ENCODE measurements at places on chromosomes 1 and 21.

GRCh38 chr1:153951801-153952200 is 5.3 kb upstream of the DENND4B start:
- DNase-seq: no peak

- DNase-seq: no peak
Measured at GRCh38 chr1:51986718-51987117, 3.8 kb downstream of the RAB3B start.

DNA sequence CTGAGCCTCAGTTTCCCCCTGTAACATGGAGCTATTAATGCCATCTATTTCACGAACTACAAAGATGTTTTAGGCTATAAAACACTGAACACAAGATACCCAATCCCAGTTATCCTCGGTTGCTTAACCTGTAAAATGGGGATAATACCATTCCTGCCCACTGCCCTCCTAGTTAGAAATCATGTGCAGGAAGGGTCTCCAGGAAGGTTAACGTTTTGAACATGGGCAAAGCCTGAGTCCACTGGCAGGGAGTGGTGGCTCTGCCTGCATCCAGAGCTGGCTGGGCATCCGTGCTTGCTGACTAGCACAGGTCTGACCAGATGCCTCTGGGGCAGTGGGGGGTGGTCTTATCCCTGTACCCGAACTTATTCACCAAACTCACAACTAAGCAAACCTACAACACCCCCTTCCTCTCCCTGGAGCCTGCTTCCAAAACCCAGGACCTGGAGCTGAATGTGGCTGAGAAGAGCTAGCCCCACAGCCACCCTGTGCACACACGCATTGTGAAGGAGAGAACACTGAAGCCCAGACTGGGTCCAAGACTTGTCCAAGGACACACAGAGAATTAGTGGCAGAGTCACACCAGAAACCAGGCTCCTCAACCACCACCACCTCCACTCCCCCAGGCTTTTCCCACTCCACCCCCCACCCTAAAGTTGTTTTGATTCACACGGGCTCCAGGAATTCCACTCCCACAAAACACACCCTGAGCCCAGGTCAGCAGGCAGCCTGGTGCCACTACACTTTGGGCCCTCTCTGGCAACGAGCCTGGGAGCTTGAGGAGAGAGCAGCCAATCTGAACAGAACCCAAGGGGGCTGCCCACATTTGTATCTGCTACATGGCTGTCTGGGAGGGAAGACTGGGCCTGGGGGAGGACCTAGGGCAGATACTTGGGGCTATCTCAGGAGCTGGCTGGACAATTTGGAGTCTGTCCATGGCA is 1.6 kb downstream of the E2F2 start:
- no peak for DNase-seq

GRCh38 chr21:17003258-17003615 is 509.6 kb upstream of the CXADR start:
- DNase-seq: no peak

DNA sequence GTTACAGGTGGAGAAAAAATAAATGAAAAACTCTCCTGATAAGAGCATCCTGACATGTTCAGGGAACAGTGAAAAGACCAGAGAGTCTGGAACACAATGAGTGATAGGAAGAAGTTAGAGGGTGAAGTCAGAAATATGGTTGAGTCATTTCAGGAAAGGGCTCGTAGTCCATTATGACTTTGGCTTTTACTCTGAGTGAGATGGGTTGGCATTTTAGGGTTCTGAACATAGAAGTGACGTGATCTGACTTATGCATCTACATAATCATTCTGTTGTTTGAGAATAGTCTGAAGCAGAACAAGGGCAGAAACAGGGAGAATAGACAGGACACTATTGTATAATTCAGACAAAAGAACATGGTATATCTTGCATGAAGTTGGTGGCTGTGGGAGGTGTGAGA is 5.8 kb downstream of the HMCN1 start:
- no peak for DNase-seq

- no peak for DNase-seq
Measured at GRCh38 chr21:15671188-15671587, 58.6 kb upstream of the USP25 start.

DNA sequence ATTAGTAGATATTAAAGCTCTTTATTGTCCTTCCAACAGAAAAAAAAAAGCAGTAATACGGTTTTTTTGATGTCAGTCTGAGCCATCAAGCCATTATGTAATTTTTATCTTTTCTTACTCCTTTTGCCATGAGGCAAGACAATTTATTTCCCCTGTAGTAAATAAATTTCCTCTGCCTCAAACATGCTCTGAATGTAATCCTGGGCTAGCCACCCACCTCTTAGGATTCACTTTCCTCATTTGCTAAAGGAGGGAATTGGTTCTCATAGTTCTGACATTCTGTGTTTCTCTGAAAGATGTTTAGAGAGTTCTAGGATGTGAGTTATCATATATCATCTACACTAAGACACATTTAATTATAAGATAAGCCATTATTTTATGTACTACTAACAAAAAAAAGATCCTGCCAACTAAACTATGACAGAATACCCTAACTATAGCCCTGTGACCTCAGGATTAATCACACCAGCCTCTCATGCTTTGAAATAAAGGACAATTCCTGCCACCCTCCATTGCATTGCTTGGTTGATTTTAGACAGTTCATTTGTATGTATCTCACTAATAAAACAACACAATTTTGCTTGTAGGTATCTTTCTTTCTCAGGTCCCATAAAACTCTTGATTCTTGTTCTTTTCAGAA is 34.0 kb upstream of the RAP1A start:
- no peak for DNase-seq

GRCh38 chr21:46441961-46442498 is 16.7 kb upstream of the DIP2A start:
- DNase-seq: no peak

GRCh38 chr1:244628789-244629188 is 24.1 kb upstream of the DESI2 start:
- no peak for DNase-seq

DNA sequence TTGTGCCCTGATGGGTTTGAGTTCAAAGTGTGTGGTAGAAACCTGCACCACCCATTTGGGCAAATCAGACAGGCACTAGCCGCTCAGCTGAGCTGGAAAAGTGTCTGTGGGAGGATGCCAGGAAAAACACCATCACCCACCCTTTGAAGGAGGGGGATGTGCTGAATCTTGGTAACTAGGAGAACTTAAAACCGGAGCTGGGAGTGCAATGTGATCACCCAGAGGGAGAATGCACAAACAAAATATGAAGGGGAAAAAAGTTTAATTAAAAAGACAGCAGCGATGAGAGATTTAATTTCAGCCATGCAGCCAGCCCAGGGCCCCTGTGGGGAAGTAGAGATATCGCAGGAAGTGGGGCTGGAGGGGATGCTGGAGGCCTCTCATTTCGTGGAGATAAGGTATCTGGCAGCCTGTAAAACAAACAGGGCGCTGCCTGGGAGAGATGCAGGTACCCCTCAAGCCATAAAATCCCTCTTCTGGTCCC is 86.8 kb upstream of the BCAR3 start:
- no peak for DNase-seq

GRCh38 chr1:54502342-54502741 is 45.7 kb upstream of the ACOT11 start:
- DNase-seq: no peak

- no peak for DNase-seq
Measured at GRCh38 chr1:3151456-3151855, 82.5 kb downstream of the PRDM16 start.

- DNase-seq: no peak
Measured at GRCh38 chr1:40872276-40872675, 10.1 kb upstream of the CITED4 start.

GRCh38 chr1:81617308-81617967 is 183.3 kb upstream of the ADGRL2 start:
- DNase-seq: no peak

DNA sequence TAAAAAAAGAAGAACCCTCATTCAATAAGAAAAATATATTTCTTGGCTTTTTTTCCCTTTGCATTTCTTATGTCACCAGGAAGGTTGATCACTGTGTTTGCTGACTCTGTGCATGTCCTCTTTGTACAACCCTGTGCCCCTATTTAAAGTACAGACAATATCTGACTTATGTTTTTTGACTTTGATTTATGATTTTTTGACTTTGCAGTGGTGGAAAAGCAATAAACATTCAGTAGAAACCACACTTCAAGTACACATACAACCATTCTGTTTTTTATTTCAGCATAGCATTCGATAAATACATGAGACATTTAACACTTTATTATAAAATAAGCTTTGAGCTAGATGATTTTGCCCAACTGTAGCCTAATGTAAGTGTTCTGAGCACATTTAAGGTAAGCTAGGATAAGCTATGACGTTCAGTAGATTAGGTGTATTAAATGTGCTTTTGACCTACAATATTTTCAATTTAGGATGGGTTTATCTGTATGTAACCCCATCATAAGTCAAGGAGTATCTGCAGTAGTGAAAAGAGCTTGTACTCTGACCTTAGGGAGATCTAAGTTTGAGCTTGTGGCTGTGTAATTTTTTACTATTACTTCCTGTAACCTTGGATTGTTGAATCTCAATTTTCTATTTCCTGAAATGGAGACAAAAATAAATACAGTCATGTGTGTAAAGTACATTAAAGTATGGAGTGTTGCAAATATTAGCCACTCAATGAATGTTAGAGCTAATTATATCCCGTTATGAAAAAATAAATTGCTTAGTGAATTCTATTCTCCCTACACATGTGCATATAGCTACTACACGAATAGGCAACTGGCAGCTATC is 1.2 kb downstream of the RNASEL start:
- no peak for DNase-seq

DNA sequence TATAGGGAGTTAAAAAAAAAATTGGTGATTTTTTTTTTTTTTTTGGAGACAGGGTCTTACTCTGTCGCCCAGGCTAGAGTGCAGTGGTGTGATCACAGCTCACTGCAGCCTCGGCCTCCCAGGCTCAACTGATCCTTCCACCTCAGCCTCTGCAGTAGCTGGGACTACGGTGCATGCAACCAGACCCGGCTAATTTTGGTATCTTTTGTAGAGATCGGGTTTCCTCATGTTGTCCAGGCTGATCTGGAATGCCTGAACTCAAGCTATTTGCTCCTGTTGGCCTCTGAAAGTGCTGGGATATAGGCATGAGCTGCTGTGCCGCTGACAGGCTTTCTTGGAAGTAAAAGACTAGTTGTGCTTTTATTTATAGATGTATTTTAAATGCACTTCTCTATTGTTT is 3.0 kb downstream of the CDC42 start:
- DNase-seq: no peak

DNA sequence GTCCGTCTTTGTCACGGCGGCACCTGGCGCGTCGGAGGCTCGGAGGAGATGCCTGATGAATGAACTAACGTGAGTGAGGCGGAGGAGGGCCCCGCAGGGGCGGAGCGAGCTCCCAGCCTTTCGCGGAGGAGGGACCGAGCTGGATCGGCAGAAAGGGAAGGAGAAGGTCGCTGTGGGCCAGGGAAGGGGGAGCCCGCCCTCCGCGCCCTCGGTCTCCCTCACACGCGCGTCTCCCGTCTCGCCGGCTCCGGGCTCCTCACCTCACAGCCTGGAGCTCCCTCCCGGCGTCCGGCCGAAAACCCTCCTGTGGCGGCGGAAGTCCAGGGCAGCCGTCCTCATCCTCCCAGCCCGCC is 519 bp downstream of the ZNF496 start:
- peak; percentile 40 for DNase-seq

DNA sequence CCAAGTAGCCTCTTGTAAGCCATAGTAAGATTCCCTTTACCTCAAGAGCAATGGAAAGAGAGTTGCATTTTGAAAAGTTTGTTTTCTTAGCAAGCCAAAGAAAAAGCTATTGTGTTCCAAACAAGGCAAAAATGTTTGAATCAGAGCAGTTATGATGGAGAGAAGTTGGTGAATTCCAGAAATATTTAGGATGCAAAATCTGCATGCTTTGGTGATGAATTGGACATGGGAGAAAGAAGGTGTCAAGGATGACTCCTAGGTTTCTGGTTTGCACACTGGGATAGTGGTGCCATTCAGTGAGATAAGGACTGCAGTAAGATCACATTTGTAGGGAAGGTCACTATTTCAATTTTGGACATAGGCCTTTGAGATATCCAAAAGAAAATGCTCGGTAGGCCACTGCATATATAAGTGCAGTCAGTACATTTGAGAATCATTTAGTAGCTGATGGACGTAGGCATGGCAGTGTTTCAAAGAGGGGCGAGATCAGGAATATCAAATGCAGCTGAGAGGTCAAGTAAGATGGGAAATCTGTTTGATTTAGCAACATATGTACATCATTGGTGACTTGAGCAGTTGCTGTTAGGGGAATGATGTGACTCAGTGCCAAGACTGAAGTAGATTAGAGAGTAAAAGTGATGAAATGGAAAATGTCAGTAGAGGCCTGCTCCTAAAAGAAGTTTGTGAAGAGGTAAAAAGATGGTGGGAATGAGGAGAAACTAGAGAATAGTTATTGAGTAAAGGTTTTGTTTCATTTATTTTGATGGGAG is 33.9 kb upstream of the GPR25 start:
- no peak for DNase-seq

- DNase-seq: no peak
Measured at GRCh38 chr1:46483589-46483988, 6.0 kb upstream of the DMBX1 start.

- DNase-seq: no peak
Measured at GRCh38 chr1:216205176-216205575, 218.1 kb downstream of the USH2A start.

DNA sequence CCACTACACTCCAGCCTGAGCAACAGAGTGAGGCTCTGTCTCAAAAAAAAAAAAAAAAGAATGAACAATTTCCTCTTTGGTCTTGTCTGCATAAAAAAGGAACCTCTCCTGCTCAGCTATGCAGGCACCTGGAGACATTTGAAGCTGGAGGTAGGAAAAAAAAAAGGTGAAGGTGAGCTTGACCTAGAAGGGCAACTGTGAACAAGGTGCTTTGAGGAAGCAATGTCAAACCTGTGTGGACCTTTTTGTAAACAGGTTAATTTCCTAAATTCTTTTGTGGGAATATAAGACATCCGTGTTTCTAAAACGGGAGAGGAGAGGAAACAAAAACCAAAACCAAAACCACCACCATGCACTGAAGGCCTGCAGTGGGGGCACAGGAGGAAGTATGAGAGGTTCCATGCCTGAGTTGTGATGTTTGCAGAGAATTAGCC is 77.5 kb downstream of the SLC45A1 start:
- DNase-seq: peak; percentile 45

DNA sequence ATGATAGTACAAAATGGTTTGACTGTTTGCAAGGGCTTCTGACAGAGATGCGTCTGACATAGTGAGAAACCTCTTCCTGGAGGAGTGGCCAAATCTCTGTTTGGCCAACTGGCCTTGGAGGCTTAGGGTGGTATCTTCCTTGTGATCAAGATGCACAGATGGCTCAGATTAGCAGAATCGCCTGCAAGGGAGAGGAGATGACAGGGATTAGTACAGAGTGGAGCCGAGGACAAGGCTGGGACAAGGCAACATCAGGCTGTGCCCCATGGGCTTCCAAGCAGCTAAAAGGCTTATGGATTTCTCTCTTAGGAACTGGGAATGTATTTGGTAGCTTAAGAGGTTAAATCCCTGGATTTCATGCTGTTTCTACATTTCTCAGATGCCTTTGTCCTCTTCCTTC is 379.1 kb downstream of the SIPA1L2 start:
- no peak for DNase-seq

GRCh38 chr1:213330281-213330680 is 279.2 kb downstream of the RPS6KC1 start:
- no peak for DNase-seq

GRCh38 chr1:244165021-244165420 is 113.9 kb downstream of the ZBTB18 start:
- no peak for DNase-seq

- DNase-seq: no peak
Measured at GRCh38 chr1:212970085-212970484, 19.7 kb downstream of the VASH2 start.
